ENCODE measurements at places on chromosomes 2 and 18.

GRCh38 chr18:9700261-9700796 is 7.8 kb upstream of the RAB31 start:
- DNase-seq, result no peak

- DNase-seq, result no peak
These were observed 21.1 kb downstream of the PROC start for GRCh38 chr2:127439343-127439742.

GRCh38 chr18:48771641-48772375 is 179.0 kb downstream of the SMAD7 start:
- no peak for DNase-seq

- DNase-seq, result no peak
These were observed 241.2 kb downstream of the SEPTIN10 start for GRCh38 chr2:109372614-109373013.

GRCh38 chr18:75618146-75618545 is 190.6 kb upstream of the SMIM21 start:
- DNase-seq, result no peak

DNA sequence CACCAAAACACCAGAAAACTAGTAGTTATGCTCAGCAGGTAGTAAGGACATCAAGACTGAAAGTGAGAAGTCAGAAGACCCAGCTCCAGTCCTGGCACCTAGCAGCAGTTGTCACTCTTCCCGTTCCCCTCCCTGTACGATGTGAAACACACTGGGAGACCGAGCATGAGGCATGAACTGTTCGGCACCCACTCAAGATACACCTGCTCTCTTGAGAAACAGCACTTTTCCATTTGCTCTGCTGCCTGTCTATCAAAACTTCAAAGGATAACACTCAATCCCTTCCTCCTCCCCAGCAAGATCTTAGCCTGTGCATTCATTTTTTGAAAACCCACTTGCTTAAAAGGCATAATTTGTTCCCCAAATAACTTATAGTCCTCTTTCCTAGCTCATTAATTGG is 123.9 kb downstream of the PLEKHM3 start:
- no peak for DNase-seq

DNA sequence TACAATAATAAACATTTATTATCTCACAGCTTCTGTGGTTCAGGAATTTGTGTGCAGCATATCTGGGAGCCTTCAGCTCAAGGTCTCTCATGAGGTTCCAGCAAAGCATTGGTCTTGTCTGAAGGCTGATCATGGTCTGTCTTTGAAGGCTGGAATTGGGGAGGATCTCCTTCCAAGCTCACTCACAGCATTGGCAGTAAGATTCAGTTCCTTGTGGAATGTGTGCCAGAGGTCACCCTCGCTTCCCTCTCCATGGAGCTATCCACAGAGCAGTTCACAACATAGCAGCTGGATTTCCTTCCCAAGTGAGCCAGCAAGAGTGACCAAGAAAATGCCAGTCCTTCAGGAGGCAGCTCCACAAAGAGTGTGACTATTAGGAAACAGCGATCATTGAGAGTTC is 202.2 kb upstream of the ST6GAL2 start:
- DNase-seq, result no peak

- DNase-seq, result no peak
These were observed 16.6 kb downstream of the SEC11C start for GRCh38 chr18:59156316-59156715.

- DNase-seq, result no peak
These were observed 2.7 kb downstream of the IKZF2 start for GRCh38 chr2:213148572-213149261.

GRCh38 chr2:170703776-170704476 is 11.2 kb upstream of the SP5 start:
- no peak for DNase-seq

- no peak for DNase-seq
These were observed 65.9 kb downstream of the LONRF2 start for GRCh38 chr2:100256416-100256815.

GRCh38 chr2:61713457-61713856 is 140.4 kb downstream of the FAM161A start:
- no peak for DNase-seq

Measured in nucleus accumbens (tissue), 56 donors.